Tongue (tissue), 3 donors: ENCODE measurements at places on chromosomes 5 and 9. TPM values are rescaled to one million over a fixed set of nuclear protein-coding genes. Genes with fewer than 3 reads are reported as not detected.

The DENND1A gene
- total RNA-seq = 24.0 TPM

The POC5 gene
- total RNA-seq = 10.7 TPM

The SMC2 gene
- 23.5 TPM for total RNA-seq

The LOX gene
- total RNA-seq = 46.0 TPM
